ENCODE measurements at places on chromosomes 5 and 9. TPM values are rescaled to one million over a fixed set of nuclear protein-coding genes. Genes with fewer than 3 reads are reported as not detected.

DNA sequence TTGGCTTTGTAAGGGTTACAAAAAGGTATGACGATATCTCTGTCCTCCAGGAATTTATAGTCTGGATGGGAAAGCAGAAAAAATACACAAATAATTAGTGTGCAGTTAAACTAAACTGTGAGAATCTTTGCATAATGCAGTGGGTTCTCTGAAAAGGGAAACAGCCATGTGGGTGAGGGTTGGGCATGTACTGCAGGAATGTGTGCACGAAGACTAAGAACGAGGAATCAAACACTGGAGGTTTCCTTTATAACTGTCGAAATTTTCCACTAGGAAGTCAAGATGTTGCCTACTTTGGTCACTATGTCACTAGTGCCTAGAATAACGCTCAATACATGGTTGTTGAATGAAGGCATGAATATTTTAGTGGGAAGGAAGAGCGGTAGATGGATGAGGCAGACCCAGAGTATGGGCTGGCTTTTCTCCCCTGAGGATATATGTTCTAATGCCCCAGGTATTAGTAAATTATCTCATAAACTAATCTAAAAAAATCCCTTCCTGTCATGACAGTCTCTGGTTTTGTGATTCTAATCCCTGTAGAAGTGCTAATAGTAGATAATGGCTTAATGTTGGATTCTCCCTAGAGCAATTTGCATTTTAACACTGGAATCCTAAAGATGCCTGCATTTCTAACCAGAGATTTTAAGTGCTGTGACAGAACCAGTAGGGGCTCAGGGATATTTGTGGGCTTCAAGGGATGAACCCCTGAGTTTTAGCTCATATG, 227.3 kb downstream of the NMUR2 start:
- DNase-seq = no peak

DNA sequence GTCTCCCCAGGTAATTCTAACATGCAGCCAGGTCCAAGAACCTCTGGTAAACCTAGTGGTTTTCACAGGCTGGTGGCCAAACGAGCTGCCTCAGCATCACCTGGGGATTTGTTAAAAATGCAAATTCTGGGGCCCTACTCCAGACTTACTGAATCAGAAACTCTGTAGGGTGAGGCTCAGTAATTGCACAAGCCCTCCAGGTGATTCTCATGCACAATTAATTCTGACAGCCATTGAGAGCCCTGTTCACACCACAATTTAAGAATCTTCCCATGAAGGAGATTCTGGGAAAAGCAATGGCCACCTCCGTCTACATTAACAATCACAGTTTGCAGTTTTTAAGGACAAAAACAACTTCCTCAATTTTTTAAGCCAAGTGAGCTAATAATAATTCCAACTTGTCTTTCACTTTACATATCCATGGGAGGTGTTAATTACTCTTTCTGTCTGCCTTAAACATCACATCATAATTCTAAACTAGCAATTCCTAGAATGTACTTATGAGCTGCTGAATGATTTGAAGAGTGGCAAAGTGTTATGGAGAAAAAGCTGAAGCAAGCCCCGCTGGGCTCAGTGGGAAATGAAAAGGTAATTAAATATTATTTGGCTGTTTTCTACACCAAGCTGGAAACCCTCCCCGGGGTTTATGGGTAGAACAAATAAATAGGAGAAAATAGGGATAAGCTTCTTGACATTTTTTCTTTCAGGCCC, 70.0 kb downstream of the GLDC start:
- DNase-seq = no peak

GRCh38 chr5:116371431-116371830, 203.2 kb downstream of the SEMA6A start:
- DNase-seq = no peak

GRCh38 chr9:114602620-114603019, 8.5 kb upstream of the TMEM268 start:
- DNase-seq = no peak

The PNPLA7 gene
- total RNA-seq = 4.4 TPM

DNA sequence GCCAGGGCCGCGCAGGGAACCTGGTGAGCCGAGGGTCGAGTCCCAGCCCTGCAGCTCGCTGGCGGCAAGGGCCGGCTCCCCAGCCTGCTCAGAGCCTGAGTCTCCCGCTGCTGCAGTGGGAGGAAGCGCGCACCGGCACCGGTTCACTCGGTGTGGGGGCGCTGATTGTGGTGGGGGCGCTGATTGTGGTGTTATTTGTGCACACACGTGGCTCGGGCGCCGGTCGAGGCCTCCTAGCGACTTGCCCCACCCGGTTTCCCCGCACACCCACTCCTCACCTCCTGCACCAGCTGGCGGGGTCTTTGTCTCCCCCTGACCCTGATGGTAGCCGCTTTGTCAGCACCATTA, 266.7 kb downstream of the NSG2 start:
- no peak for DNase-seq

The CNTNAP3 gene
- 4.2 TPM for total RNA-seq

The FCN2 gene
- 0.39 TPM for total RNA-seq

The GADD45G gene
- total RNA-seq = 8.3 TPM

- no peak for DNase-seq
These were observed 351.5 kb downstream of the GADD45G start for GRCh38 chr9:89956331-89956730.

DNA sequence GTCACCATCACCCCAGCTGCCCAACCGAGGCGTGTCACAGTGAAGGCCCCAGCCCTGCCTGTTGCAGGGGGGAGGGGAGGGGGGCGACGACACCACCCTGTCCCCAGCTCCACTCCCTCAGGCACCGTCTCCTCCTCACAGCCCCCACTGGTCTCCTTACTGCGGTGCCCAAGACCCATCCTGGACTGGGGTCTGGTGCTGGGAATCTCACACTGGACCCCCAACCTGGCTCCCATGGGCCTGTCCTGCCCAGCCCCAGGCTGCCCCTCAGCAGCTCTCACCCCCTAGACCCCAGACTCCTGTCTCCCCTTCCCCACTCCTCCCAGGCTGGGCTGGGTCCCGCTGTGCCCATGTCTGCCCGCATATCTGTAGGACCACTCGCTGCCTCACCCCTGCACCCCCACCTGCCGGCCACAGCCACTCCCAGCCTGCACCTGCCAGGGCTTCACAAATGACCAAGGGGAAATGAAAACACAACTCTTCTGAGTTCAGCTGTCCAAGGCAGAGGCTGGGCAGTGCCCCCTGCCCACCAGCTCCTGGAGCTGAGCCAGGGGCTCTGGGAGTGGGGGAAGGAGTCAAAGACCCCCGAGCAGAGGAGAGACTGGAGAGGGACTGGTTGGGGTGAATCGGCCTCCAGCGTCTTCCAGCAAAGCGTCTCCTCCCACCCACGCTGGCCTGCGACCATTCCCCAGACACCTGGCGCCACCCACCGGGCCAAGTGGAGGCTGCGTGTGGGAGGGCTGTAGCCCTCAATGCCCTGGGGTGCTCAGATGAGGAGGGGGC, 32.6 kb upstream of the EGFL7 start:
- DNase-seq = peak; percentile 41

The SPINK13 gene
- total RNA-seq = not detected

The NRARP gene
- total RNA-seq = 9.9 TPM

DNA sequence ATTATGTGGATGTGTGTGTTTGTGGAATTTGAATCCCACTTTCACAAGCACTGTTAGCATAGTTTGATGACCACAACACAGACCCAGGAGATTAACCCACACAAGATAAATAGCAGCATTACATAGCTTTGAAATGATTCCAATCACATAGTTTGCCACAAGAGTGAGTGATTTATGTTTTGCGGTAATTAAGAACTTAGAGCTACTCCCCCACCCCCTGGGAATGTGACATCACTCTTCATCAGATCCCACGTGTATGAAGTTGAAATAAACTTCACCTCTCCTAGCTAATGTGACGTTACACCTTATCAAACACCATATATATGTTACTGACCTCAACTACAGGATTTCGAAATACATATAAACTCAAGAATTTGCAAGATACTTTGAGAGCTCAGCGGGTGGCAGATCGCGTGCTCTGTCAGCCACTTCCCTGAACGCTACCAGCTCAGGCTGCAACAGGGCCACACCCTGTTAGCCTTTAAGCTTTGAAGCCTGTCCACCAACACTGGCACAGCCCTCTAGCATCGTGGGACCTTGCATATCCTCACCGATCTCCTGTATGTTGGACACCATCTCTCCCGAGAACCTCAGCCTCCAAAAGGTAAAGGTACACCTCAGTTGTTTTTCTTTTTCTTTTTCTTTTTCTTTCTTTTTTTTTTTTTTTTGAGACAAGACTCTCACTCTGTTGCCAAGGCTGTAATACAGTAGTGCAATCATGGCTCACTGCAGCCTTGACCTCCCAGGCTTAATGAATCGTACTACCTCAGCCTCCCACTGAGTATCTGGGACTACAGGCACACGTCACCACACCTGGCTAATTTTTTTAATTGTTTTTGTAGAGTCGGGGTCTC, 1.7 kb upstream of the AGTPBP1 start:
- peak; percentile 47 for DNase-seq

DNA sequence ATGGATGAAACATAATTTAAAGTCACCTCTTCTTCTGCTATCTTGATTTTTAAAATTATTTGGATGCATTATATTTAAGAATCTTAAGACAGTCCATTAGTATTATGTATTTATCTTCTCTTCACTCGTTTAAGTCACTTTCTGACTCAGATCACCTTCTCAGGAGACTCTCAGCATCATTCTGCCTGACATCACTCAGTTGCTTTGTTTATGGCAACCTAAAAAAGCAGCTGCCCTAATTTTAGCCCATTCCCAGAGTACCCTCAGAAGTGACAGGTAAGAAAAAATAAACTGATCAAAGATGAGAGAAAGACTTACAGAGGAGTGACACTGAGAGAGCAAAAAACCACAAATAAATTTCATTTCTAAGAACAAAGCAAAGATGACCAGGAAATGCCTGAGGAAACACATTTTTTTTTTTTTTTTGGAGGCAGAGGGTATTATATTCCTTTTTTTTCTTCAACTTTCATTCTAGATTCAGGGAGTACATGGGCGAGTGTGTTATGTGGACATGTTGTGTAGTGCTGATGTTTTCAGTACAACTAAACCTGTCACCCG, 140.5 kb downstream of the MUSK start:
- no peak for DNase-seq

DNA sequence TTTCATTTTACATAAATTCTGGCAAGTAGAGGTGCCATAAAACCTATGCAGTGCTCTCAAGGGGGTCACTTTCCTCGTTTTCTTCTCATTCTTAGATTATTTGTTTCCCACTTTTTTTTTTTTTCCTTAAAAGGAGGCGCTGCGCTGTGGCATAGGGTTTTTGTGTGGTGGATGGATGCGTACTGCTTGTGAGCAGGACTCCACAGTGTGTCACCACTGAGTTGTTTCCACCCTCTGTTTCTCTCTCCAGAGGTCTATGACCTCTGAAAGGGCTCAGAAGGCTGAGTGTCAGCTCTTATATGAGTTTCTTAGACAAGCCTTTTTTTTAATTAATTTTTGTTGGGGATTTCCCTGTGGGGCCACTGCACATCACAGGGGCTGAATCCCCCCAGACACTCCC, 13.6 kb upstream of the CLTB start:
- no peak for DNase-seq

- no peak for DNase-seq
These were observed 16.9 kb upstream of the ZDHHC11B start for GRCh38 chr5:801472-801871.

- no peak for DNase-seq
These were observed 504.3 kb downstream of the ARHGEF28 start for GRCh38 chr5:74130155-74130897.

- no peak for DNase-seq
These were observed 29.3 kb downstream of the TNFAIP8 start for GRCh38 chr5:119385136-119385535.

The ALDH1A1 gene
- total RNA-seq = 19.2 TPM

The DEPDC1B gene
- total RNA-seq = 6.7 TPM

GRCh38 chr9:19994296-19994695, 205.5 kb upstream of the SLC24A2 start:
- no peak for DNase-seq

DNA sequence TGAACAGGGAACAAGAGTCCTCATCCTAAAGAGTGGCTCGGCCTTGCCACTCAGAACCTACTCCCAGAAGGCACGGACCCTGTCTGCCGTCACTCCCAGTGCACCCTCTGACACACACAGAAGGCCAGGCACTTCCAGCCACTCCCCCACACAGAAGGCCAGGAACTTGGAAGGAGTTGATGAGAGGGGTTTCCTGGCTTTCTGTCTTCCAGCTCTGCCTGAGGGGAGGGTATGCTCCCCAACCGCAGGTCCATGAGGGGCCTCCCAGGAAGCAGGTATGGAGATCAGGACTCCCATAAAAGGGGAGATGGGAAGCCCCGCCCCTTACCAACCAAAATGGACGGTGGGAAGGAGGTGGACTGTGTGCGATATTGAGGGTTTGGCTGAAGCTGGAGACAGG, 247.6 kb upstream of the IRX4 start:
- DNase-seq = no peak

- DNase-seq = no peak
These were observed 119.7 kb downstream of the INSYN2B start for GRCh38 chr5:169860585-169860984.

GRCh38 chr5:178547052-178547666, 43.0 kb downstream of the COL23A1 start:
- DNase-seq = no peak

GRCh38 chr9:28301281-28301680, 728.0 kb upstream of the C9orf72 start:
- DNase-seq = no peak

DNA sequence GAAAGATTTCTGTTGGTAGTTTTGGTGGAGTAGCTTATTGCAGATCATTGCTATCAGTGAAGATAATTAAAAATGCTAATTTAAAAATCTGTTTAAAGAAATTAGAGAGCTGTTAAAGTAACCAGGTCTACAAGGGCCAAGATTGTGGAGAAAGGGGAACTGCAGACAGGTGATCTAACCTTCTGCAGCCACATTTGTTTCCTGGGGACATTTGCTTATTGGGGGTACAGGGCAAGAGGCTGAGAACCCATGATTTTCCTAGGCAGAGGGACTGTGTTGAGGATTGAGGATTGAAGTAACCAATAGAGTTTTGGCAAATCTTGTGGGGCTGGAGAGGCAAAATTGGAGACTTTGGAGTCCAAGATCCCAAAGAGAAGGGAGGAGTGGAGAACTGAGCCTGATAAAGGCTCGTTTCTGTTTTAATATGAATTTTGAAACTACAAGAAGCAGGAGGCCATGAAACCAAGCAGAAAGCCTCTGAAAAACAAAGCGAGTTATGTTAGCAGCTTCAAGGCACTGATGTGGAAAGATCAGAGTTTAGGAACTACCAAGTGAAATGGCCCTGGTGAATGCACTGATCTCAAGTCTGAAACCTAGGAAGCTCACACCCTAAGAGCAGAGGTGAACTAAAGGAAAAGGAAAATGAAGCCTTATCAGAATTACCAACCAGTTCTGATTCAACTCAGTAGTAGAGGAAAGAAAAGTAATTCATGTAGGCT, 219.8 kb upstream of the C9orf72 start:
- no peak for DNase-seq

The FOXD4 gene
- total RNA-seq = 0.10 TPM

The PLPP7 gene
- 4.6 TPM for total RNA-seq
